IMR-90 (cell line): ENCODE measurements at places on chromosomes 2 and 18. TPM values are rescaled to one million over a fixed set of nuclear protein-coding genes. Genes with fewer than 3 reads are reported as not detected.
A peak's percentile ranks its signal among the peaks of the same experiment; 100 is the strongest.

Gene SNORC
- total RNA-seq = under 0.01 and 0.28 TPM in 2 replicates

GRCh38 chr2:216607277-216607560, 26.0 kb upstream of the IGFBP2 start:
- no peak overlapping the region for H3K27ac ChIP-seq
- no peak for DNase-seq

GRCh38 chr18:58670404-58671110, 708 bp upstream of the MALT1 start:
- peak overlapping the region; percentile 56 for H3K4me3 ChIP-seq
- peak overlapping the region; percentile 44 for H3K27ac ChIP-seq
- no peaks in the 10 kb centered on the region for H3K27me3 ChIP-seq
- H3K36me3 ChIP-seq = no peaks in the 10 kb centered on the region
- DNase-seq = peak; percentile 31

- no peak for DNase-seq
- H3K27ac ChIP-seq = no peak overlapping the region
- no peaks in the 10 kb centered on the region for H3K27me3 ChIP-seq
- H3K4me1 ChIP-seq = peaks cover 9% of the 10 kb centered on the region
- no peak overlapping the region for H3K4me3 ChIP-seq
Measured at GRCh38 chr2:23703583-23704385, 223.1 kb downstream of the ATAD2B start.

DNA sequence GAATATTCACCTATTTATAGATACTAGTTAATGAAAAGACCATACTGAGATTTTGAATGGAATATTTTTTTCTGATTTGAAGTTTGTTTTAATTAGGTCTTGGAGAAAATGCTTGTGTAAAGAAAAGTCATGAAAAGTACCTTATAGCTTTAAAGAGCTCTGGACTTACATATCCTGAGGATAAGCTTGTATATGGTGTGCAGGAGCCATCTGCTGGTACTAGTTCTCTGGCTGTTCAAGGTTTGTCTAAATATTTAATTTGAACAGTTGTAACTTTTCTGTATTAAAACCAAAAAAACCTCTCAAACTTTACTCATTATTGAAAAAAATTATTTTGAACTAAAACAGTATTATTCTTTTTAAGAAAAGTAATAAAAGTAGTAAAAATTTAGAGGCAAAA, 50.1 kb downstream of the UBR3 start:
- H3K4me3 ChIP-seq = no peak overlapping the region
- H3K27me3 ChIP-seq = no peaks in the 10 kb centered on the region
- no peak overlapping the region for H3K27ac ChIP-seq
- H3K4me1 ChIP-seq = peaks cover 2% of the 10 kb centered on the region; the same call in 1 of the 2 replicates

Gene IL36B
- not detected in 2 replicates for total RNA-seq

Gene WIPF1
- total RNA-seq = 2.7 and 3.3 TPM in 2 replicates
